ENCODE measurements at places on chromosomes 7 and 10.

- DNase-seq, result no peak
These were observed 10.8 kb upstream of the NKX2-3 start for GRCh38 chr10:99521765-99522469.

DNA sequence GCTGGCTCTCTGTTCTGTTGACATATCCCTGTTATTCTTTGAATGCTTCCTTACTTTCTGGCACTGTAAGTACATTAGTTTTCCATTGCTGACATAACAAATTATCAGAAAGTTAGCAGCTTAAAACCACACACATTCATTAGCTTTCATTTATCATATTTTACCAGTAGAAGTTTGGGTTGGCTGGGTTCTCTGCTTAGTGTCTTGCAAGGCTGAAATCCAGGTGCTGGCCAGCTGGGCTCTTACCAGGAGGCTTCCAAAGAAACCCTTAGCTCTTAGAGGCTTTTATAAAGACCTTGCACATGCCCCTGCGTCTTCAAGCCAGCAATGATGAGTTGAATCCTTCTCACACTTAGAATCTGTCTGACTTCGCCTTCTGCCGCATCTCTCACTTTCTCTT, 160.6 kb downstream of the MLLT10 start:
- DNase-seq, result no peak

- DNase-seq, result no peak
These were observed 77.9 kb downstream of the CARD11 start for GRCh38 chr7:2965745-2966270.

- DNase-seq, result no peak
These were observed 295.0 kb downstream of the BICC1 start for GRCh38 chr10:58807629-58808022.

Measured in stimulated activated CD8-positive, alpha-beta memory T cell treated with anti-CD3 and anti-CD28 coated beads, Interleukin-7, amount 100 ng/mL, for 48 hours (primary cell).